ENCODE measurements at places on chromosomes 1 and 21.

GRCh38 chr1:223250632-223251015 lies 107.6 kb upstream of the TLR5 start:
- DNase-seq, result no peak

GRCh38 chr1:88985032-88985431 lies 7.4 kb downstream of the KYAT3 start:
- no peak for DNase-seq

DNA sequence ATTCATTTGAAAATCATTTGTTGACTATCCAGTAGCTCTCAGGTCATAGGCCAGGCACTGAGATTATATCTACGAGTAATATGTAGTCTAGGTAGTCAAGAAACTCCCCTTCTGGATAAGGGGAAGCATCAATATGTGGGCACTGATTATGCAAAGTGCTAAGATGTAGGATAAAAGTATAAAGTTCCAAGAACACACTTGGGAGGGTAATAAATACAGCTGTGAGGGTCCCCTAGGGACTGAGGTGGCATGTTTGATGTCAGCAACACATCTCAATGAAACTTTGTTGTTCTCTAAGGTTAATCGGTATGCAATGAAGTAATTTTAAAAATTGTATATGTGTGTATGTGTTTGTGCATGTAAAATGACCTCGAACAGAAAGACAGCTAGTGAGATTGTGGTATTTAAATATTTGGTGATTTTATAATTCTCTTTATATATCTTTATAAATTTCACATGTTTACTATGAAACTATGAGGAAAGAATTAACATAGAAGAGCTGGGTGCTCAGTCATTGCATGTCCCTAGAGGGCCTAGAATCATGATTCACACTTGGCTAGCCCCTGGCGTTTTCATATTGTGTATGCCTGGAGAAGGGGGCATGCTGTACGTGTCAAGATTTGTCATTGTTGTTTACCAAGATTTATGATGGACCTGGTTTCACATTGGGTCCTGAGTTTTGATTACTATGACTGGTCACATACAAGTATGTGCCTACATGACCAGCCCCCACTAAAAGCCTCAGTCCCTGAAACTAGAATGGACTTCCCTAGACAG lies 140.1 kb upstream of the DUSP10 start:
- DNase-seq, result no peak

DNA sequence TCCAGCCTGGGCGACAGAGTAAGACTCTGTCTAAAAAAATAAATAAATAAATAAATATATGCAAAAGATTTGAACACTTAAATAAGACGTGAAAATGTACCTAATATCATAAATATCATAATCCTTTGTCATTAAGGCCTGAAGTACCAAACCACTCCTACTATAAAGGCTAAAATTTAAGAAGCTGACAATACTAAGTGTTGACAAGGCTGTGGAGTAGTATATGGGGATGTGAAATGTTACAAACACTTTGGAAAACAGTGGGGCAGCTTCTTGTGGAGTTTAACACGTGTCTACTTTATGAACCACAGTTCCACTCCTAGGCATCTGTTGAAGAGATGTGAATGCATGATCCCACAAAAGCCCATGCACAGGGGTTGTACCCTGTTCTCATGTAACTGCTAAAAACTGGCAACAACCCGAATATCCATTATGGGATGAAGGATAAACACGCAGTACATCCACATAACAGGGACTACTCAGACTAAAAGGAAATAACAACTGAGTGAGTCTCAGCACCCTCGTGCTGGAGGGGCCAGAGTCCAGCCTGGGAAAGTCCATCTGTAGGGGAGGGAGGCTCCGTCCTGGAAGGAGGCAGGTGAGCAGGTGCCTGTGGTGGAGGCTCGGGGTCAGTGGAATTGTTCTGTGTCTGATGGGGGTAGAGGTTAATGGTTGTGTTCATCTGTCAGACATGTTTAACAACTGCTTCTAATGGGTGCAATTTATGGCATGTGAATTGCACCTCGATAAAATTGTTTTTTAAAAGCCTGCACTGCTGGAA lies 6.7 kb upstream of the SLC19A1 start:
- no peak for DNase-seq

- no peak for DNase-seq
These were observed 26.9 kb upstream of the TCEA3 start for GRCh38 chr1:23451441-23451840.

GRCh38 chr1:95496307-95496706 lies 262.3 kb downstream of the RWDD3 start:
- DNase-seq, result no peak

DNA sequence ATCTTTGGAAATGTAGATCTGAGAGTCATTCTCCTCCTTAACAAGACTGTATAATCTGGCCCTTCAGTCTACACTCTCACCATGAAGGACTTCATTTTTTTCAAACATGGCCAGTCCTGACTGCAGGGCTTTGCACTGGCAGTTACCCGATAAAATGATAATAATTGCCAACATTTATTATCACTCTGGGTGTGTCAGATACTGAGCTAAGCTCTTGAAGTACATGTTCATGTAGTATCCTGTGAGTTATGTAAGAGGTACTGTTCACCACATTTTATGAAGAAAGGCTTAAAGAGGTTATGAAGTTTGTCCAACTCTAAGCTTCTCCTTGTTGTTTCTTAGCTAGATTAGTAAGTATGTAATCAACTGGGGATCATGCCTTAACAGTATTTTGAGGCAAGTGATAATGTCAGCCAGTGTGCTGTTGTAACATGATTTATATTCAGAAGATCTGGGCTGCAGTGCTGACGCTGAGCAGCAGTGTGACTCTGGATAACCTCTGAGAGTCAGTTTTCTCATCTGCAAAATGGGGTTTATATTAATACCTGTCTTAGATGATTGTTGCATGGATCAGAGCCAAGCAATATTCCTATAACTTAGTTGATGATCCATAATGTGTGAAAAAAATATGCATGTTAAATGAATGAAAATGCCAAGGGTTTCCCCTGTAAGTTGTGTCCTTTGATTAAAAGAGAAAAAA lies 42.1 kb upstream of the LEPR start:
- no peak for DNase-seq

Measured in NCI-H460 (cell line).